Central memory CD8-positive, alpha-beta T cell (primary cell): ENCODE measurements at places on chromosomes 6 and 20.

DNA sequence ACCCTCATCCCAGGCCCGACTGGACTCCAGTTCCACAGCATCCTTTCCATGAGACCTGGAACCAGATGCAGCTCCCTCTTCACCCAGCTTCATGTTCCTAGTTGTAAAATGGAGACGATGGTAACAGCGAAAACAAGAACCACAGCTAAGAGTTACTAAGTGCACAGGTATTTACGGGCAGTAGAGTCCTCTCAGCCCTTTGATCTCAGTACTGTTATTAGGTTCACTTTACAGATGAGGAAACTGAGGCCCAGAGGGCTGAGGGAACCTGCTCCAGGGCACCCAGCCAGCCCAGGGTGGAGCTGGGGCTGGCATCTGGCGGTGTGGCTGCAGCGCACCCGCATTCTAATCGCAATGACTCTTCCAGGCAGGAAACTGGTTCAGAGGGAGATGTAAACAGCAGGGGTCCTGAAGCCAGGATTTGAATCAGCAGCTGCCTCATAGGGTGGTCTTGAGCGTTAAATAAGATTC, 858 bp downstream of the BCAS1 start:
- H3K4me3 ChIP-seq, result no peak overlapping the region
- H3K4me1 ChIP-seq, result peaks cover 3% of the 10 kb centered on the region
- no peaks in the 10 kb centered on the region for H3K27me3 ChIP-seq
- DNase-seq, result no peak
- H3K27ac ChIP-seq, result no peak overlapping the region

DNA sequence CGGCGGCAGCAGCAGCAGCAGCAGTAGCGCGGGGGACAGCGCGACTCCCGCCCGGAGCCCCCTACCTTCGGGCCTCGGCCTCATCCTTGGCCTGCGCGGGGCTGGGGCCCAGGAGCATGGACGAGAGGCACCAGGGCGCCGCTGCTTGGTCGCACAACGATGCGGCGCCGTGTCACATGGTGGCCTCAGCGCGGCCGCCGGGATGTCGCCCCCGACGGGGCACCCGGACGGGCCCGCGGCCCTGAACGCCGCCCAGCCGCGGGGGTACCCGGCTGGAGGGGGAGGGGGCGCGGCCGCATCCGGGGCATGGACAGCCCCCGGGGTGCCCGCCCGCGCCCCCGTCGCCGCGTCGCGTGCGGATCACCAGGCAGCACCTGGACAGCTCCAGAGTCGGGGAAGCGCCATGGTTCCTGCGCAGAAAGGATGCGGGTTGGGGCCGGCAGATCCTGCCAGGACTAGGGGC, 57.1 kb downstream of the CDH22 start:
- H3K27ac ChIP-seq, result no peak overlapping the region
- no peak for DNase-seq
- peaks cover 83% of the 10 kb centered on the region for H3K27me3 ChIP-seq
- H3K4me3 ChIP-seq, result no peak overlapping the region
- H3K4me1 ChIP-seq, result peaks cover 7% of the 10 kb centered on the region
- H3K36me3 ChIP-seq, result no peaks in the 10 kb centered on the region

- H3K27ac ChIP-seq, result no peak overlapping the region
- H3K4me1 ChIP-seq, result no peaks in the 10 kb centered on the region
- DNase-seq, result no peak
- H3K4me3 ChIP-seq, result no peak overlapping the region
- no peaks in the 10 kb centered on the region for H3K27me3 ChIP-seq
- H3K36me3 ChIP-seq, result no peaks in the 10 kb centered on the region
Measured at GRCh38 chr20:16158090-16158975, 414.9 kb downstream of the KIF16B start.

GRCh38 chr20:45445805-45446562, 23.6 kb upstream of the WFDC2 start:
- no peak overlapping the region for H3K27ac ChIP-seq
- peaks cover 32% of the 10 kb centered on the region for H3K4me1 ChIP-seq
- H3K4me3 ChIP-seq, result no peak overlapping the region
